ENCODE measurements at places on chromosomes 16 and 17. TPM values are rescaled to one million over a fixed set of nuclear protein-coding genes. Genes with fewer than 3 reads are reported as not detected.

Gene OVCA2
- polyA plus RNA-seq, result 59.2 TPM

Gene IGFALS
- 0.02 TPM for polyA plus RNA-seq

Gene SSTR5
- polyA plus RNA-seq, result not detected

Gene TMEM11
- 43.8 TPM for polyA plus RNA-seq

Gene PIPOX
- polyA plus RNA-seq, result 0.31 TPM

Gene GJC1
- polyA plus RNA-seq, result 15.2 TPM

Gene DRC7
- 0.94 TPM for polyA plus RNA-seq

GRCh38 chr17:43468691-43469139 lies 15.1 kb upstream of the DHX8 start:
- no peaks in the 10 kb centered on the region for H3K27me3 ChIP-seq
- H3K36me3 ChIP-seq, result no peaks in the 10 kb centered on the region
- peak overlapping the region; percentile 93 for H3K27ac ChIP-seq
- DNase-seq, result no peak

- no peak overlapping the region for H3K27ac ChIP-seq
- peaks cover 22% of the 10 kb centered on the region for H3K36me3 ChIP-seq
- no peak overlapping the region for H3K4me3 ChIP-seq
- peaks cover 17% of the 10 kb centered on the region for H3K4me1 ChIP-seq
- no peaks in the 10 kb centered on the region for H3K27me3 ChIP-seq
Measured at GRCh38 chr16:22262460-22262859, 34.7 kb upstream of the POLR3E start.

- no peaks in the 10 kb centered on the region for H3K27me3 ChIP-seq
- no peak overlapping the region for H3K27ac ChIP-seq
- DNase-seq, result no peak
- H3K4me1 ChIP-seq, result no peaks in the 10 kb centered on the region
Measured at GRCh38 chr17:39167476-39167875, 1.5 kb upstream of the ARL5C start.

DNA sequence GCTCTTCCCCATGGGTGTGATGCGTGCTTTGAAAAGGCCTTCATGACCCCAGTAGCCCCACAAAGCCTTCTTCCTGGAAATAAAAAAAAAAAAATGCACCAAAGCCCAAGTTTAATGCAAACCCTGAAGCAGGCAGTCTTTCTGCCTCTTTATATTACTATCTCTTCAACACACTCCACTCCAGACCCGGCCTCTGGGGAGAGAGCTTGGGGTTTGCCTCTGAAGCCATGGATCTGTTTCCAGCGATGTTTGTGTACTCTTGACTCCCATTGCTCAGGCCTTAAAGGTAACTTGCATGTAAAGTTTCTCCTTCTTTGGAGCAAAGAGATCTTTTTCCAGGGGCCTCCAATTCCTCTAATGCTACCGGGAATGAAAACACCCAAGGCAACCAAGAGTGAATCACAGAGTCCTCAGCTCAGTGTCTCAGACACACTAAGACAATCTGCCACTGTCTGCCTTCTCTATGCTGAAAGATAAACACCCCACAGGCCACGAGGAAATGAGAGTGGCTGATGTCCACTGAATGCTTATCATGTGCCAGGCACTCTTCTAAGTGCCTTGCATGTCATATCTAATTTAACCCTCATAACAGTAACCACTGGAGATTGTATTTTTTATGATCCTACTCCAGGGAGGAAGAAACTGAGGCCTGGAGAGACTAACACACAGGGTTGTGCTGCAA lies 56.4 kb upstream of the AKTIP start:
- DNase-seq, result no peak
- no peak overlapping the region for H3K27ac ChIP-seq
- H3K36me3 ChIP-seq, result no peaks in the 10 kb centered on the region
- H3K4me3 ChIP-seq, result no peak overlapping the region

GRCh38 chr17:65022751-65023700 lies 33.5 kb downstream of the GNA13 start:
- peaks cover 39% of the 10 kb centered on the region for H3K4me1 ChIP-seq
- peaks cover 3% of the 10 kb centered on the region for H3K36me3 ChIP-seq
- H3K27ac ChIP-seq, result no peak overlapping the region
- no peak overlapping the region for H3K4me3 ChIP-seq
- H3K27me3 ChIP-seq, result no peaks in the 10 kb centered on the region

- H3K4me1 ChIP-seq, result no peaks in the 10 kb centered on the region
- no peaks in the 10 kb centered on the region for H3K36me3 ChIP-seq
- H3K27ac ChIP-seq, result no peak overlapping the region
- no peak overlapping the region for H3K4me3 ChIP-seq
- H3K27me3 ChIP-seq, result no peaks in the 10 kb centered on the region
Measured at GRCh38 chr17:33908363-33909064, 346.6 kb upstream of the CCL2 start.

DNA sequence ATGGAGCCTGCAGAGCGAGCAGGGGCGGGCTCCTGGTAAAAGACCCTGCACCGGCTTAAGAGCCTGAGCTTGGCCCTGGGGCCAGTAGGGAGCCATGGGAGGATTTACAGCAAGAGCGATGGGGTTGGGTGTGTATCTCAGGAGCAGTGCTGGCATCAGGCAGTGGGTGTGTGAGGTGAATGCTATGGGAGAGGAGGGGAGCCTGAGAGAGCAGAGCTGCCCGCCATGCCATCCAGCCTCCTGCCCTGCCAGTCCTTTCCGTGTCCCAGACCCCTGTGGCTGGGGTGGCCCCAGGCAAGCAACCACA lies 23.3 kb downstream of the FAM83G start:
- H3K4me3 ChIP-seq, result no peak overlapping the region
- DNase-seq, result no peak
- no peaks in the 10 kb centered on the region for H3K27me3 ChIP-seq
- H3K4me1 ChIP-seq, result no peaks in the 10 kb centered on the region
- H3K36me3 ChIP-seq, result peaks cover 20% of the 10 kb centered on the region

DNA sequence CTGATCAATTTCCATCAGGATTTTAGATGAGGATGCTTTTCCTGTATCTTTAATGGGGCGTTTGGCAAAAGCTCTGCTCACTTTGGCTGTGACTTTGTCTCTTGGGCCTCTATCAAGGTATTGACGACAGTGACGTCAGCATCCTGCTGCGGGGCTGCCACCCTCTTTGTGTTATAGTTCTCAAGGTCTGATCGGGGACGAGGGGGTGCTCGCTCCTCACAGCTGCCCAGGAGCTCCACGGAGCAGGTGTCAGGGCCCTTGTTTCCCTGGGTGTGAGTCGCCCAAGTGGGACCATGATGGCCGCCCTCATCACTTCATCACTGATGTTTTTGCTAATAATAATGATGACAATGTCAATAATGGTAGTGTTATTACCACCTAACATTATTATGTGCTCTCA lies 65.4 kb downstream of the CMIP start:
- peaks cover 26% of the 10 kb centered on the region for H3K4me1 ChIP-seq
- no peaks in the 10 kb centered on the region for H3K27me3 ChIP-seq
- H3K4me3 ChIP-seq, result no peak overlapping the region
- H3K27ac ChIP-seq, result no peak overlapping the region
- DNase-seq, result no peak
- H3K36me3 ChIP-seq, result no peaks in the 10 kb centered on the region

- H3K4me3 ChIP-seq, result no peak overlapping the region
- H3K4me1 ChIP-seq, result peaks cover 24% of the 10 kb centered on the region
- H3K36me3 ChIP-seq, result no peaks in the 10 kb centered on the region
- H3K27ac ChIP-seq, result peak overlapping the region; percentile 99
- no peaks in the 10 kb centered on the region for H3K27me3 ChIP-seq
- DNase-seq, result peak; percentile 93
Measured at GRCh38 chr17:41530062-41531048, 2.2 kb upstream of the KRT19 start.

DNA sequence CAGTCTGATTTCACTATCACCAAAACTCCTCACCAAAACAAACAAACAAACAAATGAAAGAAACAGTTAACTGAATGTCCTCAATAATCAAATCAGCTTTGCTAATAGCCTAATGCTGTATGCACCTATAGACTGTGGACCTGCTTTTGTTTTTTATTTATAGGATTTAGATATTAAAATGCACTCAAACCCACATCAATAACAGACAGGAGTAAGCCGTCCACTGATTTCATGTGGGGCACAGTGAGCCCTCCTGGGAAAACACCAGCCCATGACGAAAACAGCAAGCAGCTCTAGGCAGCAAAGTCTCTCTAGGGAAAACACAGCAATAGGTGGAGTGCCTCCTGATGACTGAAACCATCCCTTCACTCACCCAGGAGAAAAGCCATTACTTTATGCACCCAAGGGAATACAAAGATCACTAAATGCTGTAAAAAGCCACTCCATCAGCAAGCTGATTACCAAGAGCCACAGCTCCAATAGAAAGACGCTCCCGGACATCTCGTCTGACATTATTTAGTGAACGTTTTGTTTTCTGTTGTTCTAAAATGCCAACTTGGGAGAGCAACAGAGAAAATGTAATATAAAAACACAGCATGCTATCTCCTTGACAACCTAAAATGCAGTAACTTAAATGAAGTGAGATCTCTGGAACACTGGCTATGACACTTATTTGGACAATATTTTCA lies 47.8 kb downstream of the ANKFY1 start:
- H3K4me1 ChIP-seq, result peaks cover 22% of the 10 kb centered on the region
- no peak overlapping the region for H3K27ac ChIP-seq
- peak; percentile 18 for DNase-seq
- H3K27me3 ChIP-seq, result no peaks in the 10 kb centered on the region
- no peak overlapping the region for H3K4me3 ChIP-seq

- H3K27me3 ChIP-seq, result no peaks in the 10 kb centered on the region
- peaks cover 3% of the 10 kb centered on the region for H3K4me1 ChIP-seq
- H3K36me3 ChIP-seq, result no peaks in the 10 kb centered on the region
- no peak overlapping the region for H3K27ac ChIP-seq
- DNase-seq, result no peak
Measured at GRCh38 chr17:44335968-44336367, 9.1 kb upstream of the GRN start.

- no peak overlapping the region for H3K4me3 ChIP-seq
- peaks cover 5% of the 10 kb centered on the region for H3K27me3 ChIP-seq
- no peaks in the 10 kb centered on the region for H3K36me3 ChIP-seq
- no peaks in the 10 kb centered on the region for H3K4me1 ChIP-seq
Measured at GRCh38 chr16:68731637-68732036, 5.5 kb upstream of the CDH1 start.

GRCh38 chr16:58513874-58514273 lies 1.4 kb upstream of the SETD6 start:
- no peak overlapping the region for H3K27ac ChIP-seq
- H3K4me3 ChIP-seq, result no peak overlapping the region
- H3K4me1 ChIP-seq, result peaks cover 10% of the 10 kb centered on the region
- peaks cover 30% of the 10 kb centered on the region for H3K36me3 ChIP-seq

- no peak overlapping the region for H3K27ac ChIP-seq
- no peak for DNase-seq
- no peaks in the 10 kb centered on the region for H3K4me1 ChIP-seq
- no peak overlapping the region for H3K4me3 ChIP-seq
Measured at GRCh38 chr17:16123531-16123930, 91.8 kb downstream of the NCOR1 start.

GRCh38 chr16:88471575-88471974 lies 18.5 kb downstream of the ZFPM1 start:
- H3K27ac ChIP-seq, result no peak overlapping the region
- H3K27me3 ChIP-seq, result no peaks in the 10 kb centered on the region
- no peak overlapping the region for H3K4me3 ChIP-seq

DNA sequence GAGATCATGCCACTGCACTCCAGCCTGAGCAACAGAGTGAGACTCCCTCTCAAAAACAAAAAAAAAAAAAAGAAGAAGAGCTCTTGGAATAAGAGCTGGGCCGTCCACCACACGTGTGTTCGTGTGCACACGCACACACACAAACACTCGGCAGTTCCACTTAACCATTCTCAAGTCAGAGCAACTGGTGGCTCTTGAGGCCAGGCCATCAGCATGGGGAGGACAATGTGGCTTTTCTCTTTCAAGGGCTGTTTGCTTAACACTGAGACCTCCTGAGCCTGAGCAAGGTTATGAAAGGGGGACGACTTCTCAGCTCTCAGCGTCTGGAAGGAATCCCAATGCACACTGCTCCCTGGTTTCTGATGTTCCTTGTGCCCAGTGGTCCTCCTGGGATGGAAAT lies 444.9 kb downstream of the SOX9 start:
- DNase-seq, result no peak
- H3K4me3 ChIP-seq, result no peak overlapping the region
- H3K27me3 ChIP-seq, result no peaks in the 10 kb centered on the region
- no peak overlapping the region for H3K27ac ChIP-seq

- no peaks in the 10 kb centered on the region for H3K27me3 ChIP-seq
- H3K36me3 ChIP-seq, result no peaks in the 10 kb centered on the region
- no peak overlapping the region for H3K27ac ChIP-seq
- no peak for DNase-seq
- H3K4me3 ChIP-seq, result no peak overlapping the region
Measured at GRCh38 chr17:62804822-62805221, 3.3 kb downstream of the MARCHF10 start.
